H1 (cell line): ENCODE measurements at places on chromosomes 1 and 21. TPM values are rescaled to one million over a fixed set of nuclear protein-coding genes. Genes with fewer than 3 reads are reported as not detected.
A peak's percentile ranks its signal among the peaks of the same experiment; 100 is the strongest.

Gene MYOG
- not detected in 2 replicates for polyA plus RNA-seq

Gene OR2T11
- not detected in 2 replicates for polyA plus RNA-seq

Gene SPATA46
- polyA plus RNA-seq, result not detected in 2 replicates

Gene TINAGL1
- 21.7 and 24.2 TPM in 2 replicates for polyA plus RNA-seq

Gene CLCA4
- polyA plus RNA-seq, result not detected in 2 replicates

Gene SPRR2E
- not detected in 2 replicates for polyA plus RNA-seq

Gene SDC3
- polyA plus RNA-seq, result 7.0 and 12.7 TPM in 2 replicates

DNA sequence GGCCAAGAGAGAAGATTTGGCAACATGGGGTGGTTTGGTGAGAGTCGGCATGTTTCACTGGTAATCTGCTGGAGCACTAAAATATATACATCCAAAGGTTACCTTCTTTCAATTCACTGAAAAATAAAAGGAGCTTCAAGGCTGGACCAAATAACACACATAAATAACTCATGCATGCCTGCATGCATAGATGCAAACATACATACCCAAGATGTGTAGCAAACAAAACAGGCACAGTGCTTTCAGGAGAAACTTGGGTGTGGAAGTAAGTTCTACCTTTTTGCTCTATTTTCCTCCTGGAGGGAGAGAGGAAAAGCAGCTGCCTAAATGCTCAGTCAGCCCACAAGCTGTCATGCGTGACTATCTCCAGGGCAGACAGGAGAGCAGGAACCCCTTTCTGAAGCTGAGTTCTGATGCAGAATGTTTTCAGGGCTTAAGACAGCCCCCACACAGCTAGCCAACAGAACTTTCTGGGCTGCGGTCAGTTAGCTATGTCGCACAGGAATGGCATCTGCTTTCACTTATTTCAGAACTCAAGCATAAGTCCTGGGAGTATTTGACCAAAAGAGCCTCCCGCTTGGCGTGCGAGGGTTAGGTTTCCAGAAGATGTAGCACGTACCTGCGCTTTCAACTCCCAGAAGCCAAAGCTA, 166.2 kb downstream of the TOMM20 start:
- no peak for DNase-seq
- H3K27me3 ChIP-seq, result no peaks in the 10 kb centered on the region
- peaks cover 11% of the 10 kb centered on the region for H3K4me1 ChIP-seq
- no peak overlapping the region for H3K4me3 ChIP-seq
- no peaks in the 10 kb centered on the region for H3K36me3 ChIP-seq

- H3K27ac ChIP-seq, result no peak overlapping the region
Measured at GRCh38 chr1:219906924-219907771, 21.2 kb downstream of the SLC30A10 start.

GRCh38 chr1:191320062-191320461, 838.2 kb upstream of the RGS18 start:
- no peak for DNase-seq
- H3K4me3 ChIP-seq, result no peak overlapping the region
- no peaks in the 10 kb centered on the region for H3K4me1 ChIP-seq
- H3K27me3 ChIP-seq, result no peaks in the 10 kb centered on the region
- H3K36me3 ChIP-seq, result no peaks in the 10 kb centered on the region

- DNase-seq, result no peak
- H3K4me1 ChIP-seq, result no peaks in the 10 kb centered on the region
- no peak overlapping the region for H3K27ac ChIP-seq
- no peak overlapping the region for H3K4me3 ChIP-seq
- no peaks in the 10 kb centered on the region for H3K27me3 ChIP-seq
- H3K36me3 ChIP-seq, result no peaks in the 10 kb centered on the region
Measured at GRCh38 chr1:208581209-208581608, 337.0 kb upstream of the PLXNA2 start.

GRCh38 chr1:100955322-100955721, 59.4 kb downstream of the SLC30A7 start:
- H3K4me3 ChIP-seq, result no peak overlapping the region
- no peaks in the 10 kb centered on the region for H3K27me3 ChIP-seq
- peaks cover 13% of the 10 kb centered on the region for H3K4me1 ChIP-seq
- no peaks in the 10 kb centered on the region; the same call in 1 of the 2 replicates for H3K36me3 ChIP-seq
- DNase-seq, result no peak
- no peak overlapping the region for H3K27ac ChIP-seq

- no peak overlapping the region for H3K27ac ChIP-seq
- no peaks in the 10 kb centered on the region for H3K36me3 ChIP-seq
Measured at GRCh38 chr21:37787456-37787855, 128.8 kb downstream of the KCNJ6 start.

DNA sequence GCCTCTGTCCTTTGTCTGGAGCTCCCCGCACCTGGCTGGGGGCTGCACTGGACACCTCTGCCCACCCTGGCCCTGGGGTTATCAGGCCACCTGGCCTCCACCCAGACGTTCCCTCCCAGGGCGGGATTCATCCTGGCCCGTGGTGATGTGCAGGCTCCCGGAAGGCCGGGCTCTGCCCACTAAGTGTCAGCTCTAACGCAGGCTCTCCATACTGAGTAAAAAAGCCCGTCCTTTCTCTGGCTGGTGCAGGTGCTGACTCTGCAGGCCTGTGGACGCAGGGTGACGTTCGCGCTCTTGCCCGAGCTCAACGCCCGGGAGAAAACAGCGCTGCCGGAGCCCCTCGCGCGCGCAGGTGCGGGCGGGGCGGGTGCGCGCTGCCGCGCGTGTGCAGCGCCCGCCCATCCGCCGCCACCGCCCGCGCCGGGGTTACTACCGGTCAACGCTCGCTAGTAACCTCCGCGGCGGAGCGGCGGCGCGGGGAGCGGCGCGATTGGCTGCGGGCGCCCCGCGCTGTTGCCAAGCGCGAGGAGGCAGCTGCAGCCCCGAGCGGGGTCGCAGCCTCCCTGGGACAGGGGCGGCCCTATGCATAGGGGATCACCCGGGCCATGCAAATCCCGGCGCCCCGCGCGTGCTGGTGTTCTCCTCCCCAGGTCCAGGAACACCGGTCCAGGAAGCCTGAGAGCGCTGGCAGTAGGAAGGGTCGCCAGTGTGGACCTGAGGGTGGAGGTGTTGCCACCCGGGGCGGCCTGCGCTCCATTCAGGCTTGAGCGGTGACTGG, 15.7 kb downstream of the ABCG1 start:
- no peak overlapping the region for H3K27ac ChIP-seq
- no peak for DNase-seq
- peaks cover 24% of the 10 kb centered on the region for H3K27me3 ChIP-seq
- H3K4me3 ChIP-seq, result peak overlapping the region; percentile 40
- peaks cover 7% of the 10 kb centered on the region for H3K4me1 ChIP-seq
- H3K36me3 ChIP-seq, result no peaks in the 10 kb centered on the region

- 0 out of 2 replicates have a peak, but pooled peaks cover 3% of the 10 kb centered on the region for H3K4me1 ChIP-seq
- no peaks in the 10 kb centered on the region for H3K36me3 ChIP-seq
- no peak overlapping the region for H3K4me3 ChIP-seq
- no peak for DNase-seq
Measured at GRCh38 chr1:33420870-33421775, 9.8 kb downstream of the PHC2 start.

DNA sequence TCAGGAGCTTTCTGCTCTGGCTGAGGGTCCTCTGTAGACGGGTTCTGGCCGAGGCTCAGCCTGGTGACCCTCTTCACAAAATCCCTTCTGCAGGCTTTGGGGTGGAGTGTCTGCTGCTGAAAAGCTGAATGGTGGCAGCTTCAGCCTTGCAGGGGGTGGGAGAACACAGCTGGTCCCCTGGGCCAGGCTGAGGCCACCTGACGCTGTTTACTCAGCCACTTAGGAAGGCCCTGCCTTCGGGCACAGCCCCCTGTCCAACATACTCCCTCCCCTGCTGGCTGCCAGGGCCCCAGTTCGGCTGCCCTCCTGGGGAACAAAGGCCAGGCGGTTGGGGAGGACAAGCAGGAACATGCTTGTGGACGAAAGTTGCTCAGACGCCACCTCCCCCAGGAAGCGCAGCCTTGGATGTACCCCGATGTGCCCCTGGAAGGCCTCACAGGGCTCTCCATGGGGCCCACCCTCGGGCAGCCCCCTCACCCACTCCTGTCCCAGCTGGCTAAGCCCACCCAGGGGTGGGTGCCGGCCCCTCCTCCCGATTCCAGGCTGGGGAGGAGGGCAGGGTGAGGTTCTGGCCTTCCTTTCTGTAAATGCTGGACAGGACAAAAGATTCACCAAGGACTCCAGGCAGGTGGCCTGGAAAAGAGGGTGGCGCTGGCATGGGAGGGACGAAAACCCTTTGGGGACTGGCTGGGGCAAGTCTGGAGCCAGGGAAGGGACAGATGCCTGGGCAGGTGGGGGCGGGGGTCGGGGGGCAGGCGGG, at the start of gene ANKRD65:
Gene ANKRD65 (minus strand): TSS at position 130 of the 760 bp plus-strand sequence. CDS start 271 bp downstream, outside the sequence.
- H3K36me3 ChIP-seq, result no peaks in the 10 kb centered on the region
- H3K27me3 ChIP-seq, result no peaks in the 10 kb centered on the region
- H3K4me1 ChIP-seq, result peaks cover 37% of the 10 kb centered on the region
- H3K27ac ChIP-seq, result peak within 1 kb of the TSS; percentile 2; the same call in 1 of the 2 replicates

DNA sequence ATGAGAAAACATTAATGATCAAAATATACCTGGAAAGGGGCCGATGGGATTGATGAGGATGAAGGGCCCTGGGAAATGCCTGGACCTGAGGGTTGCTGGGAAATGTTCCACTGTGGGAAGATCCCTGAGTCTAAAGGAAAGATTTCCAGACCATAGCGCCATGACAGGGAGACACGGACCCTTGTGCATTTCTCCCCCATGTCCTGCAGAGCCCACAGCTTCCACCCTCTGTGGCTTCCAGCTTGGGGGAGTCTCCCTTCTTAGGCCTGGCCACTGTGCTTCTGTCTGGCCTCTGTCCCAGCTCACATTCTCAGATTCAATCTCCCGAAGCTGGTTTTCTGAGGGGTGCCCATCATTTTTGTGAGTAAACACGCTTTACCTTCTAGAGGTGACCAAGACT, 1.0 kb upstream of the PRAMEF12 start:
- no peaks in the 10 kb centered on the region for H3K27me3 ChIP-seq
- H3K27ac ChIP-seq, result no peak overlapping the region
- H3K36me3 ChIP-seq, result no peaks in the 10 kb centered on the region
- no peaks in the 10 kb centered on the region for H3K4me1 ChIP-seq
- no peak overlapping the region for H3K4me3 ChIP-seq

GRCh38 chr1:14926818-14927575, 226.6 kb upstream of the TMEM51 start:
- no peak overlapping the region for H3K4me3 ChIP-seq
- H3K27me3 ChIP-seq, result peaks cover 9% of the 10 kb centered on the region
- no peak for DNase-seq
- H3K27ac ChIP-seq, result no peak overlapping the region

DNA sequence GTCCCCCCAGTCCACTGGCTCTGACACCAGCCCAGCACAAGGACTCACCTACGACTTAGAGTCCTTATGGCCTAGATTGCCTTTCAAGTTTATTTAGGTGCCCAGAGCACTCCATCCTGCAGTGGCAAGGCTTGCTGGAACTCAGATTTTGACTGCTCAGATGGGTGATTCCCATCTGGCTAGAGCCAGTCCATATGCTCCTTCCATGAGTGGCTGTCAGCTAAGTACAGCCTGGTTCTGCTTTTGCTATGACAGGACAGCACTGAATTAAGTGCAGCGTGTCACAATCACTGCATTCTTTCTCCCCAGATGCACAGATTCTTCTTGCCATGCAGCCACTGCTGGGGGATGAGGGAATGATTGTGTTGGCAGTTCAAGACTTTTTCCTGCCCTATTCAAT, 43.8 kb downstream of the GPR52 start:
- no peaks in the 10 kb centered on the region for H3K36me3 ChIP-seq
- H3K4me3 ChIP-seq, result no peak overlapping the region
- no peak overlapping the region for H3K27ac ChIP-seq
- no peaks in the 10 kb centered on the region for H3K4me1 ChIP-seq
- H3K27me3 ChIP-seq, result no peaks in the 10 kb centered on the region

DNA sequence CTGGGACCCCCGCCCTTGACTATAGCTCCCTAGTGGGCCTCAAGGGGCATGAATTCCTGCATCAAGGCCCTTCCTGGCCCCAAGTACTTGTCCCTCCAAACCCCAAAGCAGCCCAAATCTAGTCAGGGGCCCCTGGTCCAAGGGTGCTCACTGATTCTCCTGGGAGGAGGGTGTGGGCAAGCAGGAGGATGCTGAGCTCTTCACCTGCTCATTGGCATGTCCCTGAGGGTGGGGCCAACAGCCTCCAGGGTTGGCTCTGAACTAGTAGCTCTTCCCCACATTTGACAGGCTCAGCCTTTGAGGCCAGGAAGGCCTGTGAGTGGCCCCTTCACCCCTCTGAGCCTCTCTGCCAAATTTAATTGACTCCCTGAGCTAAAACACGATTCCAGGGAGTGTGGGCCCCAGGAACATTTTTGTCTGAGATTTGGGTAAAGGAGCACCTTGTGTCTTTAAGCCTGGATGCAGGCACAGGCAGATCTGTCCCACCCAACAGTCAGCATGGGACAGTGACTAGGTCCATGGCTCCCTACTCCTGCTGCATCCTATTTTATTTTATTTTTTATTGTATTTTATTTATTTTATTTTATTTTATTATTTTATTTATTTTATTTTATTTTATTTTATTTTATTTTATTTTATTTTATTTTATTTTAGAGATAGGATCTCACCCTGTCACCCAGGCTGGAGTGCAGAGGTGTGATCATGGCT, 11.0 kb upstream of the WNT9A start:
- H3K4me1 ChIP-seq, result 0 out of 2 replicates have a peak, but pooled peaks cover under 1% of the 10 kb centered on the region
- H3K27ac ChIP-seq, result no peak overlapping the region
- no peaks in the 10 kb centered on the region for H3K27me3 ChIP-seq
- no peak for DNase-seq
- no peak overlapping the region for H3K4me3 ChIP-seq
- H3K36me3 ChIP-seq, result no peaks in the 10 kb centered on the region

- H3K27me3 ChIP-seq, result no peaks in the 10 kb centered on the region; the same call in 1 of the 2 replicates
- no peaks in the 10 kb centered on the region for H3K36me3 ChIP-seq
- H3K4me1 ChIP-seq, result peaks cover 2% of the 10 kb centered on the region
- H3K4me3 ChIP-seq, result no peak overlapping the region
Measured at GRCh38 chr21:42118901-42119300, 47.8 kb downstream of the UMODL1 start.

DNA sequence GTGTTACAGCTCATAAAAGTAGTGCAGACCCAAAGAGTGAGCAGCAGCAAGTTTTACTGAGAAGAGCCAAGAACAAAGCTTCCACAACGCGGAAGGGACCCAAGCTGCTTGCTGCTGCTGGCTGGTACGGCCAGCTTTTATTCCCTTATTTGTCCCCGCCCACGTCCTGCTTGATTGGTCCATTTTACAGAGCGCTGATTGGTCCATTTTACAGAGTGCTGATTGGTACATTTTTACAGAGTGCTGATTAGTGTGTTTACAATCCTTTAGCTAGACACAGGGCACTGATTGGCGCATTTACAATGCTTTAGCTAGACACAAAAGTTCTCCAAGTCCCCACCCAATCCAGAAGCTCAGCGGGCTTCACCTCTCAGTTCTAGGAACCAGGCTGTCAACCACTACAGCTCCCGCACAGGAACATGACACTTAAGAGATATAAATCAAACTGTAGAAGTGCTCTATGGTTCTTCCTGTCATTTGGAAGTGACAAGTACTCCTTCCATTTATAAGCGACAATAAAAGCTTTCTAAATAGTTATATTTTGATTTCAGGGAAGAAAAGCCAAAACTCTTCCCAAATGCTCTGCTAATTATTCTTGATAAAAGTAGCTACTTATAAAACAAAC, 28.5 kb downstream of the RNF115 start:
- no peak overlapping the region for H3K4me3 ChIP-seq
- H3K27ac ChIP-seq, result no peak overlapping the region
- H3K27me3 ChIP-seq, result no peaks in the 10 kb centered on the region
- no peaks in the 10 kb centered on the region for H3K4me1 ChIP-seq
- no peaks in the 10 kb centered on the region for H3K36me3 ChIP-seq
